ENCODE measurements at places on chromosomes 6 and 20.

- DNase-seq, result no peak
These were observed 1.2 kb downstream of the NAA20 start for GRCh38 chr20:20018366-20018765.

GRCh38 chr6:163904186-163904585 is 489.7 kb downstream of the QKI start:
- no peak for DNase-seq

GRCh38 chr6:39357998-39358686 is 35.6 kb upstream of the KCNK16 start:
- DNase-seq, result no peak

- DNase-seq, result no peak
These were observed 120.2 kb downstream of the AKAP7 start for GRCh38 chr6:131255434-131255833.

DNA sequence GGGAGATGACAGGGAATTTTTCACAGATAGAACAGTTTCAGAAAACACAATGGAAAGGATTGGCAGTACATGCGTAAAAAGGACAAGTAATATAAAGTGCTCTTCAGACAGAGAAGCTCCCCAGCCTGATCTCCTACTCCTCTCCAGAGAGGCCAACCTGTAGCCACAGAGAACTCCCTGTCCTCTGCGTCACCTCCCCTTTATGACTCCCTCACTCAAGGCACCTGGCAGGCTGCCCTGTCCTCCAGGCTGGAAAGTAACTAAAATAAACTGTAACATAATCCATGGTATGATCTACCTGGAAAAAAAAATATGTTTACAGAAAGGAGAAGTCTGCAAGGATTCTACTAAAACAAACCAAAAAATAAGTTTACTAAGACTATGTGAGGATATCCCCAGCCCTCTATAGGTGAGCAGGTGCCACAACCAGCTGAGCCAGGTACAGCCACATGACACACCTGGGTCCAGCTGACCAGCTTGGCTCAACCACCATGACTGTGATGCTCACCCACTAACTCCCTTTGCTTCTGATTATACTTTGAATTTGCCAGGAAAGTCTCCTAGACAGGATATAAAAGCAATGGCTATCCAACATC is 29.2 kb downstream of the MBOAT1 start:
- no peak for DNase-seq

DNA sequence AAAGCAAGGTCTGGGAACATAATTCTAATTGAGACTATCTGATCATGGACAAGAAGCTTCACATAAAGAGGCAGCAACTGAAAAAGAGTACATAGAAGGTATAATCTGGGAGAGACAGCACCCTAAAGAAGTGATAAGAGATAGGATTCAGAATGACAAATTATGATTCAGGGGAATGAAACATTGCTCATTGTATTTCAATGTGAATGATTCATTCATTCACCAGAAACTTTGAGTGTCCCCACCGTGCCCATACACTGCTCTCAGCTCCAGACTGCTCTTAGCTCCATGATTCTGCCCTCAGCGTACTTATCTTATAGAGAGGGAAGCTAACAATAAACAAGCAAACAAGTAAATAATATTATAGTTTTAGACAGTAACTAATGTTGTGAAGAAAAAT is 329.3 kb upstream of the IRAK1BP1 start:
- DNase-seq, result no peak

DNA sequence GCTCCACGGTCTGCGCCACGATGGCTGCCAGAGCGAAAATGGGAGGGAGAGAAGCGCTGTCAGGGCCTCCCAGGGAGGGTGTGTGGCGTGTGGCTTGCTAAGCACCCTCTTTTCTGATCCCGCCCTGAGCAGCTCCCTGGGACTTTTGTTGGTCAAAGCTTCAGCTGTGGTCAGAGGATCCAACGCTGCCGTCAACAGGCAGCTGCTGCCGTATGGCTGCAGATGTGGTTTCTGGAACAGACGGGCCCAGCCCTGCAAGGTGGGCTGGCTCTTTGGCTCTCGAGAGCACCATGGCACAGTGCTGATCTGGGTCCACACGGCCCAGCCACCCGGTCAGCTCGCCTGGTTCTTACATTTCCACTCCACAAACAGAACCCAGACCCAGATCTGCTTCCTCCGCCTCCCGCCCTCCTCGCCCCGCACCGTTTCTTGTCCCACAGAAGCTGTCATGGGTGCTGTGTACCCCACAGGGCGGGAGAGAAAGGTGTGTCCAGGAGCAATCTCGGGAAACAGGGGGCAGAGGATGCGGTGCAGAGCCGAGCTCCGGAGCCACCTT is 86.0 kb upstream of the BHLHE23 start:
- no peak for DNase-seq

DNA sequence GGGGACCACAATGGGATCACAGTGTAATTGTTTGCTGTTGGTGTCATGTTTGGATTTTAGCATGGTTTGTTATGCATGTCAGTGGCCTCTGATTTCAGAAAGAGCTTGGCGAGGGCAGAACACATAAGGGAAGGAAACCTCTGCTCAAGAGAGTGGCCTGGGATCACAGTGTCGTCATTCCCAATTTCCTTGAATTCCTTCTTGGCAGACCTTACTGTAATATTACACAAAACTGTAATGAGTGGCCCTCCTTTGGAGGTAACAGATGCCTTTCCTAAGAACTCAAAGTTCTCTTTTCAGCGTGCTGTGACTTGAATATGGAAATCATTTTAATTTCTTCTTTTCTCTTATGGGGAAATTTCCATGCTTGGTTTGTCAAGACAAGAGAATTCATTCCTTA is 46.9 kb downstream of the JAG1 start:
- DNase-seq, result no peak

- DNase-seq, result no peak
These were observed 292.0 kb upstream of the ARID1B start for GRCh38 chr6:156485150-156485549.

- DNase-seq, result no peak
These were observed 74.0 kb downstream of the IGF2R start for GRCh38 chr6:160042788-160043301.

DNA sequence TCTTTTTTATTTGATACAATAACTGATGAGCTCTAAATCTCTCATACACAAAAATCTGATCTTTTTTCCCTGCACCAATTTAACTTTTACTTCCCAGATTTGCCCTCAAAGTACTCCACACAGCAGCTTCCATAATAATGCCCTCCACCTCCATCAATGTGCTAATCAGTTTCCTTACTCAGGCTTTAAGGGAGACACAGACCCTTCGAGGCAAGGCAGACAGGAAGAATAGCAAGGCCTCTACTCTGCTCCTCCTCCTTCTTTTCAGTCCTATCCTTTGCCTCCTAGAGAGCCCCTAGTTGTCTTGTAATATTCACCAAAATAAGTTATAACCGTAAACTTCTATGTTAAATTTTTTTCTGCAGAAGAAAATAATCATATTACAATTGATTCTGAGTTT is 444.9 kb upstream of the RNF217 start:
- DNase-seq, result no peak

Measured in stimulated activated naive CD8-positive, alpha-beta T cell treated with anti-CD3 and anti-CD28 coated beads, Interleukin-15, amount 100 ng/mL, for 72 hours (primary cell).